Effector CD8-positive, alpha-beta T cell (primary cell): ENCODE measurements at places on chromosomes 4 and X.

GRCh38 chr4:111930659-111931058 lies 214.6 kb upstream of the FAM241A start:
- DNase-seq = no peak

GRCh38 chr4:113383111-113383785 lies 333.8 kb downstream of the ANK2 start:
- no peak for DNase-seq

- DNase-seq = no peak
Measured at GRCh38 chr4:23171976-23172375, 479.2 kb downstream of the GBA3 start.

- no peak for DNase-seq
Measured at GRCh38 chr4:36054694-36055422, 189.5 kb downstream of the ARAP2 start.

DNA sequence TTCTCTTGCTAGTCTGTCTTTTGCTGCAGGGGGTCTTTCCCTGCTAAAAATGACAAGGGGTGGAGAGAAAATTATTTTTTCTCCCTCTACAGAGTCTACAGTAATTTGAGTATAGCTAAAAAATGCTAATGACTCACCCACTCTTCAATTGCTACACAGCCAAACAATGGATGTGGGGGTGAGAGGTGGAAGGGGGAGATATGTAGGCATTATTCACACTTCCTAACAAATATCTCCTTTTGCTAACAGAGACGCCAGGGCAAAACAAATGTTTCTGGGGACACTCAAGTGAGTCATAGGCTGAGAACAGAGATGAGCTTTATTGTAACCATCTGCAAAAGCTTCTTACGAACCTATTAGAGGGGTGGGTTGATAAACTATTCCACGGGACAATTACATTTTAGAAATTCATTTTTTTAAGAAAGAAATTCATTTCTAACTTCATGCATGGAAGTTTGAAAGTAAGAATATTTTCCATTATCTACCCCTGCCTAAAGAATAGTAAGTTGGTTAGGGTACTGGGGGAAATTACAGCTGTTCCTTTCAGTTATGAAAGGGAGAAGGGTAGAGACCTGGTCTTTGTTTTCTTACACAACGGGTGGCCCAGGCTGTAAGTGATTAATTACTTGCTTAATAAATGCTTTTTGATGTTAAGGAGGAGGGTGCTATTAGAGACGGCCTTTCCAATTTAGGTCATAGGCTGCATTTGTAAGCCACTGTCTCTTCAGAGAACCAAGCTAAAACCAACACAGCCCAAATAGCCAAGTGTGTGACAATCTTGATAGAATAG lies 12.8 kb downstream of the SCD5 start:
- DNase-seq = no peak

DNA sequence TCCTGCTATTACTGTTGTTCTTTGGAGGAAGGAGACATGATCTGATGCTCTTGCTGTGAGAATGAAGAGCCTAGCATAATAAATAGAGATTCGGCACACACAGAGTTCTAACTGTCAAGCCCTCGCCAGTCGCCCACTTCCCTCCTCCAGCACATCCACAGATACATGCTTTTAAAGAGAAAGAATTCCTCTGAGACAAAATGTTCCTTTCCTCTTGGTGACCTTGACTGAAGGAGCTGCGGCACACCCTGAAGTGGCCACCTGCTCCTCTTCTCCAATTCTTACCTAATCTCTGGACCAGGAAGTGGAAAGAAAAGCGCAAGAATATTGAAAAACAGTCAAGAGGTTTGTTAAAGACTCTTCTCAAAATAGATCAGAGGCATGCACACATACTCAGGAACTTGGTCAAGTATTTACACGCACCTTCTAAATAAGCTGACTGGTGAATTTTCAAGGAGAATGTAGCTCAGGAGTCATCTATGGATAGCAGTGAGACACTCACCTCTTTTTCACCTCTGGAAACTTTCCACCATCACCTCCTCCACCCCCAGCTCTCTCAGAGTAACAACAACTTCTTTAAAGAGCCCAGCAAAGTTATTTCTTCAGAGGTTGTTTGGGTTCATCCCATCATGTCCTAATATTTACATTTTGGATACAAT lies 95.4 kb downstream of the PARM1 start:
- DNase-seq = no peak

DNA sequence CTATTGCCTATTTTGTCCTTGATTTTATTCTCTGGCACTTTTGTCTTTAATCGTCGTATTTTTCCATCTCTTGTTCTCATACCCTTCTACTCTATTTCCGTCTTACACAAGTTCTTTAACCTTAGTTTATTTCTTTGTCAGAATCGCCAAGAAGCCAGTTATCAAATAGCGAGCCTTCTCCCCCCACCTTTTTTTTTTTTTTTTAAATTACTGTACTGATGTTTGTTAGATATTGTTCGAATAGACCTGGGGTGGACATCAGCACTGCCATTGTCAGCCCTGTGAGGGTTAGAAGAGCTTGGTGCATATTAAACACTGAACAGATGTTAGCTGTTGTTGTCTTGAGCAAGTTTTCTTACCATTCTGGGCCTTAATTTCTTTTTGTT lies 1.2 kb downstream of the SPCS3 start:
- DNase-seq = no peak

DNA sequence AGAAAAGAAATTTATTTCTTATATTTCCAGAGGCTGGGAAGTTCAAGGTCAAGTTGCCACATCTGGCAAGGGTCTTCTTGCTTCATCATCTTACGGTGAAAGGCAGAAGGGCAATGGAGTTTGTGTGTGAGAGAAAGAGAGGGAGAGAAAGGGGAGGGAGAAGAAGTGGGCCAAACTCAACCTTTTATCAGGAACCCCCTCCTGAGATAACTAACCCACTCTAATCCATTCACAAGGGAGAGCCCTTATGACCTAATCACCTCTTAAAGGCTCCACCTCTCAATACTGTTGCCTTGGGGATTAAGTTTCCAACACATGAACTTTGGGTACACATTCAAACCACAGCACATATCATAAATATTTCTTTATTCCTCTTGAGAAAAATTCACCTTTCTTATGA lies 203.3 kb upstream of the FAM241A start:
- no peak for DNase-seq

DNA sequence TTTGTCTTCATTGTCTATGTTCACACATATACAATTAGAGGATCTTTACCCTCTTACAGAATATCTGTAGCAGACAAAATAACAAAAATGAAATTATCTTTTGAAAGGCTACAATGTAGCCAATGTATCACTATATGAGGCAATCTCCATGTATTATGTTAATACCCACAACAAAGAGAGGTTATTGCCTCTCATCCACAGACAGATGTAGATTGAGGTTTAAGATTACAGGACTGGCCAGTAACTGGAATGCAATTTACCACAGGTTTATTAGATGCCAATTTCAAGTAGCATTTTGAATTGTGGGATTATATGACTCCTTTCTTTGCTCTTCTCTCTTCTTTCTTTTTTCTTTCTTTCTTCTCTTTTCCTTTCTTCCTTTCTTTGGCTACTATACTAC lies 242.6 kb downstream of the ANKRD50 start:
- DNase-seq = no peak

DNA sequence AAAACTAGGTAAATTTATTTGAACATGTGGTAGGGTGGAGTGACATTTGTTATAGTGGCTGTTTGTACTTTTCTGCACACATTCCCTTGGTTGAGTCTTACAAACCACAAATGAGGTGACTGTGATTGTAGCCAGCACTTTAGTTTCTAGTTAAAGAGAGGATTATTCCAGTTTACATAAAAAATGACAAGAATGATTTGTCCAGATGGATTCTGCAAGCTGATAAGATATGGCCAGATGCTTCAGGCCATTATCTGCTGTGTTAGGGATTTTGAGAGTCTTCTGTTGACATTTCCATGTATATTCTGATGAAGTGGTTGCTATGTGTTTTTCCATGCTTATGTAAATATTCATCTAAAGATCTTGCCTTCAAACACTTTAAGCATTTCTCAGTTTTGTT lies 31.0 kb upstream of the PDE5A start:
- DNase-seq = no peak

GRCh38 chr4:182492423-182492822 lies 249.2 kb downstream of the TENM3 start:
- no peak for DNase-seq
